Activated naive CD4-positive, alpha-beta T cell (primary cell): ENCODE measurements at places on chromosomes 1 and 21.

- no peak for DNase-seq
Observed at GRCh38 chr1:14320986-14321385, 277.5 kb upstream of the KAZN start.

DNA sequence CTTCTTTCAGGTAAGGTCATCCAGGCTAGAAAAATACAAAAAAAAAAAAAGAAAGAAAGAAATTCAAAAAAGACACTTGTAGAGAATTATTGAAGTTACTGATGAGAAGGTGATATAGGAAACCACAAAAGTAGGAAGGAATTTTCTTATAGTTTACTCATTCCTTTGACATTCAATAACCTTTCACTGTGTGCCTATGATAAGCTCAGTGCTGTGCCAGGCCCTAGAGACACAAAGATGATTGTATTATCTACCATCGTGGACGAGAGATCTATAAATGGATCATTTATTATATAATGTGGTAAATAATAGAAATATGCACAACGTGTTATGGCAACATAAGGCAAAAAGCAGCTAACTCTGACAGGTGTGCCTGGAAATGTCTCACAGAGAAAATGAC, 109.6 kb upstream of the NGF start:
- DNase-seq: no peak

GRCh38 chr21:27363719-27364477, 397.0 kb upstream of the ADAMTS5 start:
- DNase-seq: no peak

GRCh38 chr1:222613627-222614026, 4.3 kb upstream of the MIA3 start:
- no peak for DNase-seq

DNA sequence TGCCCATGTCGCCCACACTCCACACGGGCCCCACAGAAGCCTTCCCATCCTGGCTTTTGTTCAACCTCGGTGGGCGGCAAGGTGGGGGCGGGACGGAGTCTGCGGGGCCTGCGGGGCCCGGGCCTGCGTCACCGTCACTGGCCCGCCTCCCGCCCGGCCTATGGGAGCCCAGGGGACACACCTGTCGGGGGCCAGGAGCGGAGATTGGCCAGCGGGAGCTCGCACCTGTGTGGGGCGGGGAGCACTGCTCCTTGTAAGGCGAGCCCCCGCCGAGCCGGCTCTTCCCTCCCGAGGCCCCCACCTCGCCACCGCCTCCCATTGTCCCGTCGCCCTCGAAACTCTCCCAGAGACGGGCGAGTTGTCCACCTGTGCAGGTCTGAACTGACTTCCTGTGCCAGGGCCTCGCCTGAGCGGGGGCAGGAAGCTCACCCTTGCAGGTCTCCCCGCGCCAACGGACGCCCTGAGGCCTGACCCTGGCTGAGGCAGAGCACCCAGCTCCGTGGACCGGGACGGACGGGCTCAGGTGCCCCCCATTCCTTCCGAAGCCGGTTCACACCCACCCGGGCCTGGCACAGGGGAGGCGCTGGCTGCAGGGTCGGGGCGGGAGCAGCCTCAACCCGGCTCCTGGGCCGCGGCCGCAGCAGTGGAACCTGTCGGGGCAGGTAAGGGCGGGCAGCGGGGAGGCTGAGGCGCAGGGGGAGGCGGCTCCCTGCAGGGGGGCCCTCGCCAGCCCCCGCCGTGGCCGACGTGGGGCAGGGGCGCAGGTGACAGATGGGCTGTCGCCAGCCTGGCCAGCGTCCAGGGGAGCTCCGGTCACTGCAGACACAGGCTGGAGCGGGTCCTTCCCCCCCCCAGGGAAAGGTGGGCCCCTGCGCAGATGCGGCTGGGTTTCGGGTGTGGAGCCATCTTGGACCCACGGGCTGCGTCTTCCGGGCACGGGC, 10.8 kb upstream of the TTLL10 start:
- DNase-seq: no peak

- no peak for DNase-seq
Observed at GRCh38 chr1:55374216-55374615, 159.1 kb upstream of the USP24 start.

- DNase-seq: no peak
Observed at GRCh38 chr1:45510036-45510971, 10.2 kb downstream of the MMACHC start.

DNA sequence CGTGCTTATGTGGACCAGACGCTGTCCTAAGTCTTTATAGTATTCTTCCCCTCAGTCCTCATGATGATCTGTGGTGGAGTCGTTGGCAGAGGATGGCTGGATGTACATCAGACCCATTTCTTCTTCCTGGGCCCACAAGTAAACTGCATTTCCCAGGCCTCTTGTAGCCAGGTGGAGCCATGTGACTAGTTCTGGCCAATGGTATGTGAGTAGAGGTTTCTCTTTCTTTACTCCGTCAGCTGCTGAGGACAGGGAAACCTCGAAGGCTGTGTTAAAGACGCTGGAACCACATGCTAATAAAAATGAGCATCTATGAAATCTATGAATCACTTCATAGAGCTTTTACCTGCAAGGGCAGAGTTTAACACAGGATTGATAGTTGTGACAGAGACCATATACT, 18.7 kb upstream of the ZNF362 start:
- no peak for DNase-seq

DNA sequence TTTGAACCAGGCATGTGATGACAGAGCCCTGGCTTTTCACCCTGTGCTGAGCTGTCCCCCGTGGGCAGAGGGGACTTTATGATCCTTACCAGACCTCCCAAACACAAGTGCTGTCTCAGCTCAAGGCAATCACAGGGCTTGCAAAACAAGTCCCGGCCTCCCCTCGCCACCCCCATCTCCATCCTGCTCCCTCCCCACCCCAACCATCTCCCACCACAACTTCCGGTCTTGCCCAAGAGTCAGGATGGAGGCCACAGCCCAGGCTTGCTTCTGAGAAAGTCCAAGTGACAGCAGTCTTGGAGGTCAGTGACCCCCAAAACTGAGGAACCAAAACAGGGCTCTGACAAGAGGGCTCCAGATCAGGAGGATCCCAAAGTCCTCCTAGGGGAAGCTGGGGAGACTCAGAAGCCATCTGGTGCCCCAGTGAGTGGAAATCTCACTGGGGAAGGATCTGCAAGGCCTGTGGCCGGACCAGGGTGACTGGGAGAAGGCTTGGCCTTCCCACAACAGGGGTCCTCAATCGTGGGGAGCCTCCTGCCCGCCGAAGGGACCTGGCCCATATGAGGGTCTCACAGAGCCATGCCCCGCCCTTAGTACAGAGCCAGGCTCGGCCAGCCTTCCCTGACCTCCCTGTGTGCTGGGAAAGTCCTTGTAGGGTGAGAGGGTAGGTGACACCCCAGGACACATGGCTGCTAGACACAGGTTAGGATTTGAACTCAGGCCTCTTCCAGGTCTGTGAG, 4.5 kb upstream of the SDC3 start:
- DNase-seq: no peak

- no peak for DNase-seq
Observed at GRCh38 chr1:21292503-21292983, 2.3 kb upstream of the ECE1 start.

DNA sequence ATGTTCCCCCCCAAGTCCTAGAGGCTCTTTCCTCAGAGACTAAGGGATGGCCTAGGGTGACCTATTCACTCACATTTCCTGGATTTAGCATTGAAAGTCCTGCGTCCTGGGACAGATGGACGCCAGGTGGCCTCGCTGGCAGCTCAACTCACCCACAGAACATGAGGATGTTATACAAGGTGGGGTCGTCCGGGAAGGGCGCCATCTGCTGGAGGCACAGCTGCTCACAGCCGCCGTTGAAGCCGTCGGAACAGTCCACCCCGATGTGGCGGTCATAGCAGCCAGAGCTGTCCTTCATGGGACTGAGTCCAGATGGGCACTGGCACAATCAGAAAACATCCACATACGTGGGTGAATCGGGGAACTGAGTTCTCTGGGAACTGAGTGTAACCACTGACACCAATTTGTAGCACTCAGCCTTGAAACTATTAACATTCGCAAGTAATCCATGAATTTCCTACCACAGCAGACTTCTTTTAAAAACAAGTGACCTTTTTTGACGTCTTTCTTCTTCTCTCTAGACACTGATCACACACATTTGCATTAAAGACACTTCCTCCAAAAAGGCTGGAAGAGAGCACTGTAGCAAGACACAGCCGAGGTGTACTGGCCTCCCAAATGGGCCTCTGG, 215.4 kb downstream of the ASTN1 start:
- DNase-seq: no peak

DNA sequence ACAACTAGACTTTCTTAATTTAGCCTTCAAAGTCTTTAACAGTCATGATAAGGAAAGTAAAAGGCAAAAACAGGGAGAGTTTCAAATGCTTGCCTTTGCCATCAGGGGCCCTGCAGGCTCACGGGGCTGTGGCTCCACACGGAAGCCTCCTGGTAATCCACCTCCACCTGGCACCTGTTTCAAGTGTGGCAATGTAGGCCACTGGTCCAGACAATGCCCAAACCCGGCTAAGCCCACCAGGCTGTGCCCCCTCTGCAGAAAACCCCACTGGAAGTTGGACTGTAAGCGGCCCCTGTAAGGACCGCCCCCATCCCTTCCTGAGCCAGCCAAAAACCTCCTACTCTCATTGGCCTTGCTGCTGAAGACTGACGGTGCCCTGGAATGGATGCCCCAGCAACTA, 32.5 kb downstream of the VN1R5 start:
- DNase-seq: no peak
